ENCODE measurements at places on chromosomes 2 and 18.

DNA sequence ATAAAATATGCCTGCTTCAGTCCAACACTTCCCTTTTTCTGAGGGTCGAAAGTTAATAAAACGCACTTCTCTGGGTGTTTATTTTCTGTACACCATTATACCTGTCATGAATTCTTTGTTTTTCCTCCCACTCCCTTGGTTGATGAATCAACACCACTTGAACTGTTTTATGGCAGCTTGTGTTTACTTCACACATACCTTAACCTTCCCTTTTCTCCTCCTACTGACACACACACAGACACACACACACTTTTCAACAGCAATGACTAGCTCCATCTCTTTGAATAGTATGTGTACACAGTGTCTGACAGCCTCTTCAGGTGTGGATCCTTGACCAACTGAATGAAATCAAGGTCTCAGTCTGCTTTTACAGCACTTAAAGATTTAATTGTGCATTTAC is 91.3 kb downstream of the SATB2 start:
- DNase-seq = no peak

DNA sequence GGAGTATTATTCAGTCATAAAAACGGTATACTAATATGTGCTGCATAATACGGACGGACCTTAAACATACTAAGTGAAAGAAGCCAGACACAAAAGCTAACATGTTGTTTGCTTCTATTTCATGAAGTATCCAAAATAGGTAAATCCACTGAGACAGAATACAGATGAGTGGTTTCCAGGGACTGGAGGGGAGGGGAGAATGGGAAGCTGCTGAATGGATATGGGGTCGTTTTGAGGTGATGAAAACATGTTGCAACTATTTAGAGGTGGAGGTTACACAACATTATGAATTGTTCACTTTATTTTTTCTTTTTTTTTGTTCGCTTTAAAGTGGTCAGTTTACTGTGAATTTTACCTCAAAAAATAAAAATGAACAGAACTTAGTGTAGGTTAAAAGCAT is 52.9 kb downstream of the RAB10 start:
- DNase-seq = no peak

DNA sequence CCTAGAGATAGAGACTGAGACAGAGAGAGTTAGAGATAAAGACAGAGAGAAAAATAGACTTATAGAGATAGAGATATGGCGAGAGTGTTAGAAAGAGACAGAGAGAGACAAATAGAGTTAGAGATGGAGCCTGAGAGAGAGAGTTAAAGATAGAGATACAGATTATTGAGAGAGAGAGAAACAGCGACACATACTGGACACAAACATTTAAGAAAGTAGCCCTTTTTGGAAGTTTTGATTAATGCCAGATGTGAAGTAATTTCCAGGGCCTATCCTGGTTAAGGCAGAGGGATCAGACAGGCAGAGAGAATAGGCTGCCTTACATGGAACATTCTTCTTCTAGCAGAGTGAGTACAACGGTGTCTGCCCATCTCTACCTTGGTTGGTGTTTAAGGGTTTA is 311.6 kb upstream of the CDH7 start:
- no peak for DNase-seq

DNA sequence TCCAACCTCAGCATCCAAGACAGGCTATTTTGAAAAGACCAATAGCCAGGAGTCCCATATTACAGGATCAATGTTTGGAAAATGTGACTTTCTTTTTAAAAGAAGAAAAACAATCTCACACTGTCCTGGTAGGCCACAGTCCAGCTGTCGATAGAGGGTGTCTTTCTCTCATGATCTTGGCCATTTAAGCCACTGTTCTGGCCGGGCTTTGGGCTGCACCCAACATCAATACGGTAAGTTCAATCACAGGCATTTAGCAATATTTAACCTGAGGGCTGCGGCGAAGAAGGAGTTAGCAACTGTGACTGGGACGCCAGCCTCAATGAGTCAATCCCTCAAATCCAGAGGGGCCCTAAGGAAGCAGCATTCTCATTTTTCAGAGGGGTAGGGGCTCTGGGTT is 69.0 kb downstream of the CELF4 start:
- DNase-seq = no peak

DNA sequence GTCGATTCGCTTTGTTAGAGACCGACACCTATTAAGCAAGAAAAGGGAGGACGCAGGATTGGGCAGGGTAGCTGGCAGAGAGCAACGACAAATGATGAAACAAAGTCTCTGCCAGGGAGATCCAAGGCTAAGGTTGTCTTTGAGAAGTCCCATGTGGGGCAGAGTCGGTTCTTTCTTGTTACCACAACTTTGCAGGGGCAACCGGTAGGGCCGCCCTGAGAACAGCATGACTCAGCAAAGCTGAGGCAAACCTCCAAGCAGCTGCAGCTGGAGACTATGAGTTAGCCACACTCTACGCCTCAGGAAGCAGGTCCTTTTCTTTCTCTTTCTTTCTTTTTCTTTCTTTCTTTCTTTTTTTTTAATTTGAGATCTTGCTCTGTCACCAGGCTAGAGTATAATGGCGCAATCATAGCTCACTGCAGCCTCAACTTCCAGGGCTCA is 452.3 kb upstream of the ID2 start:
- peak; percentile 95 for DNase-seq

- DNase-seq = no peak
Measured at GRCh38 chr2:162524192-162524591, 180.3 kb downstream of the GCA start.
